LoVo (cell line): ENCODE measurements at places on chromosomes 4 and X.

- no peak for DNase-seq
Measured at GRCh38 chrX:70001269-70001668, 48.5 kb downstream of the AWAT2 start.

DNA sequence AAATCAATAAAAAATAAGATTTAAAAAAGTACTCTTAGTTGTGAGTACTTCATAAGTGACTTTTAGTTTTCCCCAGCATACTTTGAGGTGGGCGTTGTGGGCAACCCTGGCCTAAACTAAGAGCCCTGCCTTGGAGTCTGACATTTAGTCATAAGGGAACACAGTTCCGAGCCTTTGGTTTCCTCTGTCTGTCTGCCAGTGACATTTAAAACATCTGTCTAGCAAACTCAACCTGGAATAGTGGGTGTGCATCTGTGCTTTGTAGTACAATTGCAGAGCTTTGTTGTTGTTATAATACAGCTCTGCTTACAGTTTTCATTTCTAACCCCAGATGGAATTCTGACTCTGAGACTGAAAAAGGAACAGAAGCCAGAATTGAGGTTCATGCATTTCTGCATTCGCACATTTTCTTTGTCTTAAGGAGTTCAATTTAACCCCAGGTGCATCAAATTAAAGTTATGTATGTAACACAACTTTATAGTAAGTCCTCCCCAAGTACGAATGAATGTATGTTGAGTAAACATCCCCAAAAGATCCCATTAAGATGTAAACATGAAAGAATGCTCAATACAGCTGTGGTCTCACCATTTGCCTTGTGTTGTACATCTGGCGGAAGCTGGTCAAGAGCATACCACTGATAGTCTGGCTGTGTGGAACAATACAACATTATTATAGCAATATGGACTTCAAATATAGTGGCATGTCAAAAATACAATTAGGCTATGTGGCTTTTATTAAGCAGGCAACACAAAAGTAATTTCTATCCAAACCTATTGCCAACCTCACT lies 25.9 kb downstream of the TNIP3 start:
- no peak for DNase-seq

GRCh38 chr4:145167887-145168286 lies 12.5 kb downstream of the OTUD4 start:
- no peak for DNase-seq

- DNase-seq, result no peak
Measured at GRCh38 chr4:7829652-7830580, 109.7 kb downstream of the AFAP1 start.

DNA sequence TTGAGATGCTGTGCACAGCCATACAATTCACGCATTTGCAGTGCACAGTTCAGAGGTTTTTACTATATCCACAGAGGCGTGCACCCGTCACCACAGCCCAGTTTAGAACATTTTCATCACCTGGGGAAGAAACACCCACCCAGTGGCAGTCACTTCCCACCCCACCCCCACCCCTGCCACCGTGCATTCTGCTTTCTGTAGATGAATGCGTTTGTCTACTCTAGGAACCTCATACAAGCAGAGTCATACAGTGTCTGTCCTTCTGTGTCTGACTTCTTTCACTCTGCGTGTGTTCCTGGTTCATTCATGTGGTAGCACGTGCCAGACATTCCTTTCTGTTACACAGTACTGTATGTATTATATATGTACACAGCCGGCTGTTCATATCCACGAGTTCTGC lies 122.8 kb downstream of the TBL1X start:
- no peak for DNase-seq

DNA sequence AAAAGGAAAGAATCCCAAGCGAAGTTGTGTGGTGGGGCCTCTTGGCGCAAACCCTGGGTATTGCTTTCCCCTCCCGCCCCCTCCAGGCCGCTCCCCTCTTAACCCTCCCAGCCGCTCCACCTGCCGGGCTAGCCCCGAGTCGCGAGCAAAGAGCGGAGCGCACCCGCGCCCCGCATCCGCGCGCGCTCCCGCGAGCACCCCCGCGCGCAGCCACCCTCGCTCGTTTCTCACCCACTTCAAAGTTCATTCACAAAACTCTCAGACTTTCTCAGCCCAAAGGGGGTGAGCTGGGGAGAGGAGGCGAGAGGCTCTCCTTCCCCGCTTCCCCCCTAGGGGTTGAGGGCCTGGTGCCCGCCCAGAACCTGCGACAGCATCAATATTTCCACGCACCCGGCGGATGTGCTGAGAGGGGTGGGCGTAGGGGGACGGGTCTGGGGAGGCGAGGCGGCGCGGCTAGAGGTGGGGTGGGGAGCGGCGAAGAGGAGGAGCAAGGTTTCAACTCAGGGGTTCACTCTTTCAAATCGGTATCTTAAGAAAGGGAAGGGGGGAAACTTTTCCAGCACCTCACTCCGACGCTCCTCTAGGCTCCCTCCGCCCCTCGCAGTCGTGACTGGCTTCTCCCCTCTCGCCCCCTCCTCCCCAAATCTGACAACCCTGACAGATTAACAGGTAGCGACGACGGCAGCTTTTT lies 1.8 kb downstream of the MAML3 start:
- DNase-seq, result peak; percentile 74

DNA sequence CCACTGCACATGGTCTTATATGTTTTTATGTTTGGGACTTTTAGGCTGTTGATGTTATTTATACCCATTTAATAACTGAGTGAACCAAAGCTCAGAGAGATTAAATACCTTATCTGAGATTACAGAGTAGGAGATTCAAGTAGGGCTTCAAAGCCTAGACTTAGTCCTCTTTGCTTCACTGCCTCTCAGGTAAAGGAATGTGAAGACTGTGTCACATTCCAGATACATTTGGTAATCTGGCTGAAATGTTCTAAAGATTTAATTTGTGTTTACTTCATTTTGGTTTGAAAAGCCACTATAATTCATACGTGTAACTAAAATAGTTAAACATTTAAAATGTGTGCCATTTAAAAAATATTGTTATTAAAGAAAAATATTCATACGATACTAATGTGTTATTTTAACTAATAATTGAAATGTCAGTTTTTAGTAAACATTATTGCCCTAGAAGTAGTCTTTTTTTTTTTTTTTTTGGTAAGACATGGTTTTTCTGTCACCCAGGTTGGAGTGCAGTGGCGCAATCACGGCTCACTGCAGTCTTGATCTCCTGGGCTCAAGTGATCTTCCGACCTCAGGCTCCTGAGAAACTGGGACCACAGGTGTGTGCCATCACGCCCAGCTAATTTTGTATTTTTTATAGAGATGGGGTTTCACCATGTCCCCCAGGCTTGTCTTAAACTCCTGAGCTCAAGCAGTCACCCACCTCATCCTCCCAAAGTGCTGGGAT lies 54.3 kb downstream of the WWC2 start:
- no peak for DNase-seq
